AG10803 (cell line): ENCODE measurements at places on chromosomes 2 and 18.

DNA sequence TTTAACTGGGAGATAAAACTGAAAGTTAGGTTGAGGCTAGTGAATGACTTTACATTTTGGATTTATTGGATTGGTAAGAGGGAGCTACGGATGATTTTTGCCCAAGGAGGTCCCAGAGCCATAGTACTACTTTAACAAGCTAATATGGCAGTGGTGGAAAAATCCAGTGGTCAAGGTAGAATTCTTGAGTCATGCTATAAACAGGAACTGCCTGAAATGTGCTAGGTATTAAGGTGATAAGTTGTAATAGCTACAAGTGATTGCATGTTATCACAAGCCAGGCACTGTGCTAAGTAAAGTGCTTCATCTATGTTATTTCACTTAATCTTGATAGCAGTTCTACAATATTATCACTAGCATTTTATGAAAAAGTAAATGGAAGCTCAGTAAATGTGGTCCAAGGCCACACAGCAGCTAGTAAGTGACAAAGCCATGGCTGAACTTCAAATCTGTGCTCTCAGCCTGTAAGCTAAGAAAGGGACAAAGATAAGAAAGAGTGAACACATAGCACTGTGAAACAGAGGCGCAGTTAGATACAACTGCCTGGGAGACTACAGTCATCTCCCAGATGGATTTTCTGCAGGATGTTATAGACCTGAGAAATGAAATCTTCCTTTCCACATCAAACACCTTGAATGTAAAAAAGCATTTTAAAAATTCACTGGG lies 469.6 kb downstream of the TGIF1 start:
- DNase-seq, result no peak

DNA sequence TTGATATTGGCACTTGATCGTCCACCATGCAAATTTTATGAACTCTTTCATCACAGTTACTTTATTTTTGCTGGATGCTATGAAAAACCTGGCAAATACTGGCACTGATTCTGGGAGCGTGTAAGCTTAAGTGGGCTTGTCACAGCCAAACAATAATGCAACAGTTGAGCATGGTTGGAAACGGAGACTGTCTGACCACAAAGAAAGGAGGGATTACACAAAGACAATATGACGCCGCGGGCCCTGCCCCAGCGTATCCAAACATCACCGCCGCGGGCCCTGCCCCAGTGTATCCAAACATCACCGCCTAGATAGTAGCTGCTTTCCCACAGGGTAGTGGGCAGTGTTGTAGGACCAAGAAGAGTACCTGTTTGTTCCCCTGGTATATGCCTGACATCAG lies 135.9 kb downstream of the PRPF40A start:
- DNase-seq, result no peak

DNA sequence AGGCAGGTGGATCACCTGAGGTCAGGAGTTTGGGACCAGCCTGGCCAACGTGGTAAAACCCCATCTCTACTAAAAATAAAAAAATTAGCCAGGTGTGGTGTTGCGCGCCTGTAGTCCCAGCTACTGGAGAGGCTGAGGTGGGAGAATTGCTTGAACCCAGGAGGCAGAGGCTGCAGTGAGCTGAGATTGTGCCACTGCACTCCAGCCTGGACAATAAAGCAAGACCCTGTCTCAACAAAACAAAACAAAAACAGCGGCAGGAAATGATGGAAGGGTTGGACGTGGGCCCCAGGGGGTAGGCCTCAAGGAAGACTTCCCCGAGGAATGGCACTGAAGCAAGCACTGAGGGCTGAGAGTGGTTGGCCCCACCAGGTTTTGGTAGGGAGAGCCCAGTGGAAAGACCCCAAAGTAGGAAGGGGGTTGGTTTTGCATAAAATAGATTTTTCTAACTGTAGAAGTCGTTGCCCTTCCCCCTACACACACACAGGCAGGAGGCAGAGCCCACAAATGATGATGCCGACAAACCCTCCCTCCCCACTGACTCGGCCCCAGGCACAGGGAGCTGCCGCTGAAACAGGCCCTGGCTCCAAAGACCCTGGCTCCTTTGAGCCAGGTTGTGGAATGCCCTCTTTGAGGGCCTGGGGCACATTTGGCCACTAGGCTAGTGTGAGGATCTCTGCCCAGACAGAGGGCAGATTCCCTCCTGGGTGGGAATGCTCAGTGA lies 104.8 kb downstream of the CABLES1 start:
- no peak for DNase-seq

DNA sequence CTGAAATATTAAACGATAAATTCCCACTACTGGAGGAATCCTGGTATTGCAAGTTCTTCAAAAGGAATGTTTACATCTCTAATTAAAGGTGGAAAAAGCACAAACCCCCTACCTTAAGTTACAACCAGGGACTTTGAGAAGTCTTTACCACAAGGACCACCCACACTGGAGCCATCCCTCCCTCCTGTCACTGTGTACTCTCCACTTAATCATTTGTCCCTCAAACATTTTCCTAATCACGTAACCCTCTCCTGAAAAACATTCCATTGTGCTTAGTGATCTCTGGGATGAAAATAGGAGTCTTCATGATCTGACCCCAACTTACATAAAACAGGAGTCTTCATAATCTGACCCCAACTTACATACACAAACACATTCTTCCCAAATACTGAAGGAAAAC lies 85.7 kb downstream of the SUCLG1 start:
- DNase-seq, result no peak

- DNase-seq, result no peak
These were observed 122.2 kb downstream of the MSH2 start for GRCh38 chr2:47525167-47525566.

DNA sequence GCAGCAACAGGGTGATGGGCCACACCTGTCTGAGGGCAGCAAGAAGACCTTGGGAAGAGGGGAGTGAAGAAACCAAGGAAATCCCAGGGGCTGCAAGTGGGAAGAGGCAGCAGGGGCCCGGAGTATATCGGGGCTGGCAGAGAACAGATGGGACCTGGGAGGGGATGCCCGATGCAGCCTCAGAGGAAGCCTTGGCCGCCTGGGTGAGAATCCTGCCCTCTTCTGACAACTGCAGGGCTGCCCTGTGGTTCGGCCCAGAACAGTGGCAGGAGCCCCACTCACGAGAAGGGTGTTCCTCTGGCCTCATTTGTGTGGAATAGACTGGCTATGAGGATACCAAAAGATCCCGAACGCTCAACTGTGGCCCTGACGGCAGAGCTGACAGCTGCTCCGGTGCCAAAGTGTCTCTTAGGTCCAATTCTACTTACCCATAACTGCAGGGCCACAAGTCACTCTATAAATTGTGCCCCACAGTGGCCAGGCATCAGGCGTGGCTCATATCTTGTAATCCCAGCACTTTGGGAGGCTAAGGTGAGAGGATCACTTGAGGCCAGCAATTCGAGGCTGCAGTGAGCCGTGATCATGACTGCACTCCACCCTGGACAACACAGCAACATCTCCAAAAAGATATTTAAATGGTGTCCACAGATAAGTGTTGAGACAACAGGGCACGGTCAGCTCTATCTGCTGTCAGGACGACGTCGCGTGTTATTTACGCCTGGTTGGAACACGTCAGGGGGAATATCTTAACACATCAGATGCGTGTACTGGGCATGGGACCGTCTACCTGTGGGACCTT lies 23.6 kb upstream of the ID2 start:
- no peak for DNase-seq

DNA sequence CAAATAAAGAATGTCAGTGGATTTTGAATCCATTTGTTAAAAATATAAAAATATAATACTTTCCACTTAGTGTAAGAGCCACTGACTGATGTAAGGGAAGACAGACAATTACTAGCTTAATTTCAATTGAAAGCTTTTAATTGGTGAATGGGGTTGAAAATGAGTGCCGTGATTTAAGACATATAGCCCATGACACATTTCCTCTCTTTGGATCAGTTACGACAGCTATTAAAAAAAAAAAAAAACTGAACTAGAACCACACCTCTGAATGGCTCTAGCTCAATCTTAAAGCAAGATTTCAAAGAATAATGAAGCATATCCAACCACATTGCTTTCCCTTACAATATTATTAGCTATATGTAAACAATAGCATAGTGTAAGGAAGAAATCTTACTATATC lies 44.0 kb downstream of the CIB4 start:
- no peak for DNase-seq

DNA sequence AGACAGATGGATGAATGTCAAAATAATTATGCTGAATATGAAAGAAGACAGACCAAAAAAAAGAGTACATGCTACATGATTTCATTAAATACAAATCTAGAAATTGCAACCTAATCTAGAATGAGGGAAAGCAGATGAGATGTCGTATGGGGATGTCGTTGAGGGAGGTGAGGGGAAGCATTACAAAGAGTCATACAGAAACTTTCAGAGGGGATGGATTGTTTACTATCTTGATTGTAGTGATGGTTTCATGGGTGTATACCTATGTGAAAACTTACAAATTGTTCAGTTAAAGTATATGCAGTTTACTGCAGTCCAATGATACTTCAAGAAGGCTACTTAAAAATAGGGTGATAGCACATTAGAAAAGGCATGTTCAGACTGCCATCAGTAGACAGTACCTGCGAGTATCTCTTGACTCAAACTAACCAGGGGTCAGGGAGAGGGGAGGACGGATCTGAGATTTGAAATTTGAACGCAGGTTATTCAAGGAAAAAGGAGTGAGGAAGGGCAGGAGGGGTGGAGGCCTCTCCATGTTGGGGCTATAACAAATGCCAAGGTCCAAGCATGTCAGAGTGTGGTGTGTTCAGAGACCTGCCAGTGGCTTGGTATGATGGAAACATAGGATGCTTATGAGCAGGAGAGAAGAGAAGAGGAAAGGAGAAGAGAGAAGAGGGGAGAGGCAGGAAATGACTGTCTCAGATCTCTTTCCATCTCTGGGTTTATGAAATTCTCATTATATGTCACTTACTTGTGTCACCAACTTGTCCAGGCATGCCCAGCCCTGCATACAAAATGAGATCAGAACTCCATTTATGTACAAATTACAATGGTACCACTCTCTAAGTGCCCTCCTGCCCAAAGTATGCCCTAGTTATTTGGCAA lies 257.3 kb upstream of the CXCR4 start:
- no peak for DNase-seq

DNA sequence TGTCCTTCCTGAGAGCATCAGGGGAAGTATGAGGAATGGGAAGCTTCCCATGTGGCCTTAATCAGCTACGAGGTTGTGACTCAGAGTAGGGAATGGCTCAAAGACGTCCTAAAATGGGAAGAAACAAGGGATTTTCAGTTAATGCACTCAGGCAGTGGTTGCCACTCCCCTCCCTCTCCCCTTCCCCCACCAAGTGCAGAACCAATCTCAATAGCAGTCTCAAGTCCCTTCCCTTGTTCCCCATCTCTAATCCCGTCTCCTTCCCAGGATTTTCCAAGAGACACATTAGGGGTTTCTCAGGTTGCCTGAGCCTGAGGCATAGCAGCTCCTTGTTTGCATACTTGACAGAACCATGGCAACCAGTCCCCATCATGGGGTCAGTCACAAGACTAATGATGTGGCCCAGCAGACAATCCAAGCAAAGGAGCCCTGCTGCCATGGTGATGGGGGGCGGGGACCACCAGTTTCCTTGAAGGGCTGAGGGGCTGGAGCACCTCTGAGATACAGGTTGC lies 18.2 kb upstream of the RESP18 start:
- peak; percentile 82 for DNase-seq

DNA sequence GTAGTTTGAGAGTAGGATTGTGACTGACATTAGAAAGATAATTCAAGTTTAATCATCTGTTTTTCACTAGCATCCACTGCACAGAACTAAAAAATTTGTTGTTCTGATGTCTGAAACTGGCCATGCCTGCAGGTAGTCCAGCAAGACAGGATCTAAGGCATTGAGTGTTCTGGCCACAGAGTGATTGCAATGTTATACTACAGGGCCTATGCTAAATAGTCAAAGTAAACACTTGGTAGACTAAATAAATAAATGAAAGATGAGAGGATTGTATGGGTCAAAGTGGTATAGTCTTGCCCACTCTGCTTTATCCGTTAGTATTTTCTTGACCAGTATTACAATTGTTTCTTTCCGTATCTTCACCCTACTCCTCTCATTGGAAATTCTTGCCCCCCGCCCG lies 27.6 kb upstream of the FANCL start:
- no peak for DNase-seq

DNA sequence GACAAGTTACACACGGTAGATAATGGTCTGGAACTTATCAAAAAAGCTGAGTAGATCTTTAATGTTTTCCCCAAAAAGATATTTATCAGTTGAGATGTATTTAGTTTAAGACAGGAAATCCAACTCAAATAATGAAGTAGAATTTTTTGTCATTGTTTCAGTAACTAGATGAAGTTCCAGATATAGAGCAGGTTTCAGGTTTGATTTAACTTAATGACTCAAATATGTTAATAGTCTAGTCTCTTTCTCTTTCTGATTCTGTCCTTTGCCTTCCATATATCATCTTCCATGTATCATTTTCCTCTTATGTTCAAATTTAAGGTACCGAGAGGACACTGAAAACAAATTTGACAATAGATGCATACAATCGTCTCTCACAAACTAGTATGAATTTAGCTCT lies 23.6 kb upstream of the DOCK10 start:
- DNase-seq, result no peak

GRCh38 chr2:84217456-84217855 lies 241.6 kb downstream of the SUCLG1 start:
- DNase-seq, result no peak

DNA sequence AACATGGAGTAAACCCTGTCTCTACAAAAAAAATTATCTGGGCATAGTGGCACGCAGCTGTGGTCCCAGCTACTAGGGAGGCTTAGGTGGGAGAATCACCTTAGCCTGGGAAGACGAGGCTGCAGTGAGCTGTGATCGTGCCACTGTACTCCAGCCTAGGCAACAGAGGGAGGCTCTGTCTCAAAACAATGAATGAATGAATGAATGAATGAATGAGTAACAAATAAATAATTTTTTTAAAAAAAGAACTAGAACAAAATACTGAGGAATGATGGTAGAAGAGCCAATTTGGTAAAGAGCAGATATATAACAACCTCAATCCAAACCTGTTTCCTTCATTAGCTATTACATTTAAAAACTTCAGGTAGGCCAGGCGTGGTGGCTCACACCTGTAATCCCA lies 60.1 kb downstream of the STRN start:
- DNase-seq, result no peak

DNA sequence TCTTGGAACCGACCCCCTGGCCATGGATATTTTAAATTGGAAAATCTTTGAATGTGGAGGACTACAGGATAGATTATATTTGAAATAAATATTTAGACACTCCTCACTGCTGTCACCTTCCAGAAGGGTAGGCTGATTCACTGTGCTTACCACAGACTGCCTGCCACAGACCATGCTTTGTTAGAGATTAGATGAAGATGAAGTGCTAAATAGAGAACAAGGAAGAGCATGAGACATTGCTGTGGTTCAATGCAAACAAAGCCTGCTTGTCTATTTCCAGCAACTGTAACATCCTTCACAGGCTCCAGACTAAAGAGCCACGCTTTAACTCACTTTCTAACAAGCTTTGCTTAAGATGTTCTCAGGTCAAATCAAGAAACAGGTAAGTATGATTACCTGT lies 81.0 kb upstream of the TMEM17 start:
- peak; percentile 61 for DNase-seq
